ENCODE measurements at places on chromosomes 6 and 20. TPM values are rescaled to one million over a fixed set of nuclear protein-coding genes. Genes with fewer than 3 reads are reported as not detected.

The TDRD6 gene
- total RNA-seq: not detected

DNA sequence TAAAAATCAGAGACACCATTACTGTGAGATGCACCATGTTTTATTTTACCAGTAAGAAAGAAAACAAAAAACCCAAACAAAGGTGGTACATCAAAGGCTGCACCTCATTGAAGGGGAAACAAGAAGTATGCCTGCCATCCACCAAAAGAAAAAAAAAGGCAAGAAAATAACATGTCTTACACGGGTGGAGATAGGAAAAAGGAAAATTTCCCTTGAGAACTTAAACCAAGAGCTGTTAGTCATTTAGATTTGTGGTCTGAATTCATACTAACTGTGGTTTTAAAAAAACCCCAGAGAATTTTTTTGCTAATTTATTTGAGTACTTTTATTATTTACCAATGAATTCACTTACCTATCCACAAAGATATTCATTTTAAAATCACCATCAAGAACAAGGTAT lies 144.0 kb downstream of the LRRC1 start:
- H3K36me3 ChIP-seq: no peaks in the 10 kb centered on the region
- H3K27ac ChIP-seq: no peak overlapping the region
- peaks cover 7% of the 10 kb centered on the region for H3K27me3 ChIP-seq
- no peak for DNase-seq

- peaks cover 6% of the 10 kb centered on the region for H3K27me3 ChIP-seq
- no peak overlapping the region for H3K27ac ChIP-seq
- DNase-seq: no peak
- H3K4me1 ChIP-seq: no peaks in the 10 kb centered on the region
These were observed 111.2 kb downstream of the PDE7B start for GRCh38 chr6:135962731-135963130.

- no peak overlapping the region for H3K27ac ChIP-seq
- peaks cover 2% of the 10 kb centered on the region for H3K36me3 ChIP-seq
- H3K4me1 ChIP-seq: peaks cover 14% of the 10 kb centered on the region
- H3K4me3 ChIP-seq: no peak overlapping the region
These were observed 33.9 kb downstream of the SLC17A4 start for GRCh38 chr6:25788305-25788922.
